Activated CD8-positive, alpha-beta memory T cell treated with anti-CD3 and anti-CD28 coated beads for 48 hours (primary cell): ENCODE measurements at places on chromosomes 13 and 19.

DNA sequence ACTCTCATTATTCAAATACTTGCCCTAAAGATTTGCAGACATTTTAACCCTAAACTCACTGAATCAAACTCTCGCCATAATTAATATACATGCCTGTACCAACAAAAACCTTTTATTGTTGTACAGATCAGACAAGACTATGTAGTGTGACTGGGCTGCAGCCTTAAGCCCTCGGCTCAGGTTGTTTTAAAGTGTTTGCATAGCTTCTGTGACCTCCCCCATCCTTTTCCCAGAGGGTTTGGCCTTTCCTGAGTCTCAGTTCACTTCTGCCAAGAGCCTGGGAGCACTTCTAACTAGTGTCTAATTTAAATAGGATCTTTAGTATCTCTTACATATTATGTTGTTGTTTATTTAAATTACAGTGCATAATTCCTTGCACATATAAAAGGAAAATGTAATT lies 158.2 kb downstream of the HS6ST3 start:
- DNase-seq = no peak

- no peak for DNase-seq
Observed at GRCh38 chr13:79531542-79532254, 50.7 kb downstream of the NDFIP2 start.

DNA sequence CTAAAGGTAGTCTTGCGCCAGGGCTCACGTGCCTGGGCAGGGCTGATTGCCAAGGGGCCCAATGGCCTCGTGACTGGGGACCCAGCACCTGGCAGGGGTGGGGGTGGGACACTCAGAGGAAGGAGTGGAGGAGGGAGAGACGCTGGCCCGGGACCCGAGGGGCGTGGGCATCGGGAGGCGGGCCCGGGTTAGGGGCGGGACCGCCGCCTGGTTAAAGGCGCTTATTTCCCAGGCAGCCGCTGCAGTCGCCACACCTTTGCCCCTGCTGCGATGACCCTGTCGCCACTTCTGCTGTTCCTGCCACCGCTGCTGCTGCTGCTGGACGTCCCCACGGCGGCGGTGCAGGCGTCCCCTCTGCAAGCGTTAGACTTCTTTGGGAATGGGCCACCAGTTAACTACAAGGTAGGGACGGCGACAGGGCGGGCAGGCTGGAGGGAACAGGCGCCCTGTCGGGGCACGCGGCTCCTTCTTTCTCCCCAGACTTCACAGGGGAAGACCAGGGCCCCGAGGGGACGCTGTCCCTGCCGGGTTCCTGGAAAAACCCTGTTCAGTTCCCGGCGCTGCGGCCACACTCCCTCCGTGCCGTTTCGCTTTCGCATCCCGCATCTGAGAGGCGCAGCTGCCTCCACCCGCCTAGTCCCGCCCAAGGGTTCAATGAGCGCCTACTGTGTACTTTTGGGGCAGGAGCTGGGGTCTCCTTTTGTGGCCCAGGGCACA lies at the start of gene IFI30:
Gene IFI30 (plus strand): TSS at position 242 of the 717 bp plus-strand sequence. CDS start 29 bp downstream, at position 271.
- DNase-seq = no peak

- no peak for DNase-seq
Observed at GRCh38 chr13:25762795-25763377, 288.9 kb downstream of the SHISA2 start.

GRCh38 chr19:50854636-50855410 lies at the start of gene KLK3:
Gene KLK3, plus strand, starts transcription at chr19:50854915. Its CDS starts 41 bp downstream, at chr19:50854956.
- no peak for DNase-seq

GRCh38 chr19:35164418-35164817 lies 9.9 kb downstream of the FXYD5 start:
- no peak for DNase-seq

GRCh38 chr19:34370983-34371382 lies 6.0 kb downstream of the GPI start:
- DNase-seq = no peak

GRCh38 chr13:51276636-51277035 lies 54.4 kb downstream of the FAM124A start:
- DNase-seq = no peak

- DNase-seq = no peak
Observed at GRCh38 chr19:38538386-38538785, 79.4 kb downstream of the MAP4K1 start.

GRCh38 chr13:99434258-99434788 lies 66.9 kb upstream of the TM9SF2 start:
- no peak for DNase-seq

- no peak for DNase-seq
Observed at GRCh38 chr13:93001866-93002461, 224.6 kb upstream of the GPC6 start.

DNA sequence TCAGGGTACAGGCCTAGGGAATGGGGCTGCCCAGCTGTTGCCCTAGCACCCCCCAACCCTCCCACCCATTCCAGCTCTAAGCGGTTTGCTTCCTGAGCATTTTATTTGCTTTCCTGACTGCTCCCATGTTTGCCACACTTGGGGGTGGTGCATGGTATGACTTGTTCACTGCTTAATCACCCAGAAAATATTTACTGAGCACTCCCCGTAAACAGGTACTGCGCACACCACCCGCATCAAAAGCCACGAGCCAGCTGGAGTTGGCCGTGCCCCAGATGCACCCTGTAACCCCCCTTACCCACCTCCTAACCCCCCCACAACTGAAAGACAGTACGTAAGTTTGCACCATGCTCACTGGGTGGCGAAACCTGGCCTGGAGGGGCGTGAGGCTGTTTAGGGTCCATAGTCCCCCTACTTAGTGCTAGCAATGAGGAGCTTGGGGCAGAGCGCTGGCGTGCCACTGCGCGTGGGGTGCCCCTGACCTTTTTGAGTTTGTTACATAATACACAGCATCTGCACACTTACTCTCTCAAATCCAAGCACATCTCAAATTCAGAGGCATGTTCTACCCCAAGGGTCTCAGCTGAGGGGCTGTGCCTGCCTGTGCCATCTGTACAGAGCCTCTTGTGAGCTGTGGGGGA lies 29.8 kb downstream of the DPF1 start:
- no peak for DNase-seq

- no peak for DNase-seq
Observed at GRCh38 chr13:59247171-59247570, 916.6 kb downstream of the DIAPH3 start.

DNA sequence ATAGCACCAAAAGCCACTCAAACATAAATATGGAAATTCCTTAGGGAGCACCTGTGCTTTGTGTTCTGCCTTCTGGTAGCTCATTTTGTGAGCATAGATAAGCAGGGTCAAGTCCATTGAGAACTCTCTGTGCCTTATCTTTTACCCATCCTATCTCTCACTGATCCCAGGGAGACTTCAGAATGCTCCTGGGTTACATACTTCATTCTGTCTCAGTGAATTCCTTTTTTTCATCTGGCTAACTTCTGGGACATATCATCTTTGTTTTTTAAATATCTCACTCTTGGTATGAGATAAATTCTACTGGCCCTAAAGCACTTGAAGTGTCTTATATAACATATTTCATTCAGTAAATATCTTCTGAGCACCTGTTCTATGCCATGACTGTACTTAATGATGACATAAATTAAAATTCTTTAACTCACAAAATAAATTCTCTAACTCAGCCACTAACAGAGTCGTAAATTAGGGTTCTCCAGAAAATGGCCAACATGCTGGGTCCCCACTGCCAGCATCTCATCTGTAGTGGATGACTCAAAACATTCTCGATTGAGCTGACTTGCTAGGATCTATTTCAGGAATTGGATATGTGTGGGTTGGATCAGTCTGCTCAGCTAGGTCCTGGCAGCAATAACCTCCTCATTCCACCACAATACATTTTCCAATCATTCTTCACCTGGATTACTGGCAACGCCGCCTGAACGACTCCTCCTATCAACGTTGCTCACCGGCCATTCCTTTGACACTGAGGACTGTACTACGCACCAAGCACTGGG lies 170.2 kb downstream of the FOXO1 start:
- DNase-seq = no peak

DNA sequence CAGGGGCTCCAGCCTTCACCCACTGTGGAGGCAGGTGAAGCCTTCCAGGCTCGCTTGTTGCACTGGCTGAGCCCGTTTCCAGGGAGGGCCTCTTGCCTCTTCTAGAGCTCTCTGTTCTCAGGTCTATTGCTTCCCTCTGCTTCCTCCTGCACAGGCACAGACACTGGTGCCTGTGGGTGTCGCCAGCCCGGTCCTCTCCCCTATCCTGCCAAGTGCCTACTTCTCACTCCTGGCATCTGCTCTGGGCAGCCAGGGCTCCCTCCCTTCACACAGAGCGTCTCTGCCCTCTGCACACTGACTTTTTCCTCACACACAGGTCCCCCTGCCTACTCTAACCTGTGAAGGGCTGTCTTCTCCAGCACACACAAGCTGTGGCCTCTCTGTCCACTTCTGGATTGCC lies 60.3 kb downstream of the SLC7A9 start:
- DNase-seq = no peak

DNA sequence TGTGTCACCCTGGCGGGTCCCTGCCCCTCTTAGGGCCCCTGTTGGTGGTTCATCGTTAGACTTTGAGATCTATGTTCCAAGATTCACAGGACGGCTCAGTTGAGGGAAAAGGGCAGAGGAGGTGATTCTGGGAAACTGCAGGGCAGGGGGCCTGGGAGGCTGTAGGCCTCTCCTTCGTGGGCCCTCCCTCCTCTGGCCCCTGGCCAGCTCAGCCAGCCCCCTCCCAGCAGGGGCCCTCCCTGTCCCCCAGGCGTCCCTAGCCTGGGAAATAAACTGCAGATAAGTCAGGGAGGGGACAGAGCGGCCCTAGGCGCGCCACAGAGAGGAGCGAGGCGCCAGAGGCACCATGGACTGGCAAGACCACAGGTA lies 6.5 kb downstream of the HIF3A start:
- DNase-seq = no peak

GRCh38 chr19:30085394-30085793 lies 143.4 kb downstream of the URI1 start:
- DNase-seq = no peak

DNA sequence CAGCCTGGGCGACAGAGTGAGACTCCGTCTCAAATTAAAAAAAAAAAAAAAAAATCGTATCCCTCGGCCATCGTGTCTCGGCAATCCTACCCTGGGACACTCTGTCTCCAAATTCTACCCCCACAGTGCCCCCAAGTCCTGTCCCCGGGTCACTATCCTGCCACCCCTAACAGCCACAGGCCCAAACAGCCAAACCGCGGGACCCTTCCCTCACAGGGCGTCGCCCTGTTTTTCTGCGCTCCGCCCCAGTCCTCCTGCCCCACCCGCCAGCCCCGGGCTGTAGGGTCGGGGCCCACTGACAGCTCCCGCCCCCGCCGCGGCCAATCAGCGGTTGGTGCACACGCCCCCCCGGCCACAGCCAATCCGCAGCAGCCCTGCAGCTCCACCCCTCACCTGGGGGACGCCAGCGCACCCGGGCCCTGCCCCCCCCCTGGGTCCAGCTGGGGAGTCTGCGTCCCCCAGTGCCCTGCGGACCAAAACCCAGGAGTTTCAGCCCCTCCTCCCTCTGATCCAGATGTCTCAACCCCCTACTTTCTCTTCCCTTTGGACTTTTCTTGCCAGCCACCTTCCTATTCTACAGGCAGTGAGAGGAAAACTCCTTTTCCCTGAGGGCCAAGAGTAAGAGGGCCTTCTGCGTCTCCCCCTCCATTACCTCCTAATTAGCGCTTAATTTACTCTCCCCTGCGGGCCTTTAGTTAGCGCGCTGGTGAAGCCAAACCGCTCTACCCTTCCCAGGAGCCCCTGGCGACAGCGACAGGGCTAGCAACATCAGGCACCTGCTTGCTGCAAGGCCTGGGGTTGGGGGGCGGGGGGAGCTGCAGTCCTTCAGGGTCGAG lies 1.5 kb upstream of the BCAT2 start:
- peak; percentile 48 for DNase-seq

GRCh38 chr19:40163541-40164129 lies 27.6 kb upstream of the MAP3K10 start:
- no peak for DNase-seq

DNA sequence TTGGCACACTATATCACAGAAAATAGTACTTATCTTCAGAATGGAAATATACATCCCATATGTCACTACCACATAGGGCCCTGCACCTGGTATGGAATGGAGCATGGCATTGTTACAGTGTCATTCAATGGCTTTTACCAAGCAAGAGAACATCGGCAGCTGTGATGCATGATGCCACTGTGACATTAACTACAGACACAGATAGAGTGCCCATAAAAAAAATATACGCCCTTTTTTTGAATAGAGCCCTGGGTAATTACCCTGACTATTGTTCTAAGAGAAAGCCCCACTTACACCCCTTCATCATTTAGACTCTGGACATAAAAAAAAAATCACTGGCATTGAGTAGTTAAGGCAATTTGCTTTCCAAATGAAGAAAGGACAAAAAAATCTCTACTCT lies 320.3 kb downstream of the DNAJC15 start:
- no peak for DNase-seq

DNA sequence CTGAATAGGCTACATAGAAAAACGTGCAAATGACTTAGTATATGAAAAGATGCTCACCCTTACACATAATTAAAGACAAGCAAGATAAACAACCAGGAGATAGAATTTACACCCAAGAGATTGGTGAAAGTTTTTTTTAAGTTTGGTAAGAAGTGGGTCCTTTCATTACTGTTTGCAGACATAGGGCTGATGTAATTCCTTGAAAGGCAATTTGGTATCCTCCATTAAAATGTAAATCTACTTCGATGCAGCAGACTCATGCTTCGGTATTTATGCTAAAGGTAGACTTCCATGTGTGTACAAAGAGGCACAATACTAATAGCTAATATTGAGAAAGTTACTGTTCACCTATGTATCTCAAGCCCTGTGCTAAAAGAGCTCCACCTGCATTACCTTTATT lies 33.5 kb downstream of the CNMD start:
- no peak for DNase-seq

DNA sequence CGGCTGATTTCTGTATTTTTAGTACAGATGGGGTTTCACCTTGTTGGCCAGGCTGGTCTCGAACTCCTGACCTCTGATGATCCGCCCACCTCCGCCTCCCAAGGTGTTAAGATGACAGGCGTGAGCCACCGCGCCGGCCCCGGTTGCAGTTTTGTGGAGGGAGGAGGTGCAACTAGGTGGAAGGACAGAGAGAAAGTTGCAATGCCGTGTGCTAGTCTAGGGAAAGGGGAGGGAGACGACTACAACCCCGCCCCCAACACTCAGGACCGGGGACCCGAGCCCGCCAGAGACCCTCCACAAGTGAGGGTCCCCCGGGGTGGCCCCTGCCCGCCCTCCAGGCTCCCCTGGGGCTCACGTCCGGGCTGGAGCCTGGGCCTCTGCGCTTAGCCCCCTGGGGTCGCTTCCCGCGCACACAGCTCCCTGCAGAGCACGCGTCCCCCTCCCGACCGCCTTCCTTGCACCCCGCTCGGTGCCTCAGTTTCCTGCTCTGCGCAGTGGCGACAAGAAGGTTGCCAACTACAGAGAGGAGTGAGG lies 1.2 kb upstream of the ARID3A start:
- no peak for DNase-seq

- DNase-seq = no peak
Observed at GRCh38 chr19:45243144-45243732, 2.0 kb downstream of the EXOC3L2 start.

GRCh38 chr13:105513448-105513847 lies 1022.0 kb downstream of the EFNB2 start:
- DNase-seq = no peak

- DNase-seq = no peak
Observed at GRCh38 chr19:47330466-47330869, 1.5 kb upstream of the C5AR2 start.

- DNase-seq = no peak
Observed at GRCh38 chr19:33813391-33814101, 16.9 kb downstream of the KCTD15 start.

GRCh38 chr13:79988573-79988972 lies 352.4 kb downstream of the SPRY2 start:
- no peak for DNase-seq
